Kidney tubule cell (primary cell): ENCODE measurements at places on chromosomes 4 and X.
A peak's percentile ranks its signal among the peaks of the same experiment; 100 is the strongest.

DNA sequence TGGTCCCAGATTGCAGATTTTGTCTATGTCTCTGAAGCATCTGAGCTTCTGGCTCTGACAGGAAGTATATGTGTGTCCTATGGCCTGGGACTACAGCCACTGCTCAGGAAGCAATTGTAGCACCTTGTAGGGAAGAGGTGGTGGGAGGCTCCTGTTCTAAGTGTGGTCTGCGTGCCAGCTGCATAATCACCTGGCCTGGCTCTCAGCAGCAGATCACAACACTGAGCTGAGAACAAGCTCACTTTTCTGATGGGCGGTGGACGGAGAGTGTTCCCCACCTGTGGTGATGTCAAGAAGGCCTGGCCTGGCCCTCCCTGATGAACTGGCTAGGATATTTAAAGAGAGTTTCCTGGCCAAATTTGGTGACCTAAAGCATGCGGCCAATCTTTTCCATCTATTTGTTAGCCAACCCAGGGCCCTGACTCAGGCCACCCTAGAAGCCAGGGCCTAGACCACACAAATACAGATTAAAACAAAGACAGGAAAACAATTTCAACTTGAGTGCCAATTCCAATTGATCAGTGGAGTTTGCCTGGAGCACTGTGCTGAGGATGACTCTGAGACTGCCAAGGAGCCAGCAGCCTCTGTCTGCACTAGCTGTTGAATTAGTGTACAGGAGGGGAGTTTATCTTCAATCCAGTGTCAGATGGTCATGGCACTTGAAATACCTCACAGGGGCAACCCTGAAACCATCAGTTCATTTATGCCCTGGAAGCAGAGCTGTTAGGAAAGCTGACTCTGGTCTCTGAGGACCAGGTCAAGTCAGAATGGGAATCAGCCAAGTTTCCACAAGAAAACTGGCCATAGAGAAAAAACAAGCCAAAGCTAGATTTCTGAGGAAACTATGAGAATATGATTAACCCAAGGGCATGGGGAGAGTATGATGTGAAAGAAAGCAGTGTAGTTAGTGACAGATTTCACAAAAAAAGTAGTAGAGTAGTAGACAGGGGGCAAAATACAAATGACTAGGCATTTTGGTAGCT is 47.4 kb downstream of the PRDM5 start:
- no peak for DNase-seq

GRCh38 chr4:188275686-188276085 is 136.4 kb downstream of the TRIML1 start:
- peak; percentile 66 for DNase-seq

- DNase-seq, result peak; percentile 30
Measured at GRCh38 chrX:115960440-115961084, 210.0 kb upstream of the AGTR2 start.

- no peak for DNase-seq
Measured at GRCh38 chr4:105657117-105657765, 51.2 kb downstream of the INTS12 start.

GRCh38 chr4:1511441-1512041 is 105.3 kb upstream of the NKX1-1 start:
- peak; percentile 67 for DNase-seq

DNA sequence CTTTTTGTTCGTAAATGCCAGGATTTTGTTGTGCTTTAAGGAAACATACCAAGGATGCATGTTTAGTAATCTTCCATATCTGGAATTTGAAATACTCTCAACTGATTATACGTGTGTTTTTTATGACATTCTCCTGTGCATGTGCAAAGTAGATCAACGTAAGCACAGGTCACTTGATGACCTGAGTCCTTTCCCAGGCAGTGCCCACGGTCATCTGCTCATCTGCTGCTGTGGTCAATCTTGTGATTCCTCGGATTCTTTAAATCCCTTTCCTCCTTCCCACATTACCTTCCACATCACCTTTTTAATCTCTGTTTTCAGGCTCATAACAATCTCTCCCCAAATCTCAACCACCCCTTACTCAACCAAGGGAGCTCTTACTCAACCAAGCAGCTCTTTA is 104.1 kb downstream of the RASL11B start:
- DNase-seq, result no peak

GRCh38 chr4:113513382-113513781 is 248.2 kb downstream of the CAMK2D start:
- no peak for DNase-seq

DNA sequence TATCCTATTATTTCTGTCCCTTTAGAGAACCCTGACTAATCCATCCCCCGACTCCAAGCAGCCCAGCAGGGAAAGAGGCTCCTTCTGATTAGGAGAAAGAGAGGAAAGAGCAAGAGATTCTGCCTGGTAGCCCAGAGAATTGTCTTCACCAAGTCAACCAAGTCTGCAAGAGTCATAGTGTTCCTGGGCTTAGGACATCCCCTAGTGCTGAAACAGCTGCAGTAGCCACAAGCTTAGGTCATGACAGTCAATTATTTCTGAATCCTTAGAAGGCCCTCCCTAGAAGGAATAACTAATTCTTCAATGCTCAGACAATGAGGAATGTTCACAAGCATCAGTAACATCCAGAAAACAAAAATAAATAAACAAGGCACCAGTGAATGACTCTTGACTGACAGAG is 480.3 kb upstream of the GRIA3 start:
- DNase-seq, result no peak

DNA sequence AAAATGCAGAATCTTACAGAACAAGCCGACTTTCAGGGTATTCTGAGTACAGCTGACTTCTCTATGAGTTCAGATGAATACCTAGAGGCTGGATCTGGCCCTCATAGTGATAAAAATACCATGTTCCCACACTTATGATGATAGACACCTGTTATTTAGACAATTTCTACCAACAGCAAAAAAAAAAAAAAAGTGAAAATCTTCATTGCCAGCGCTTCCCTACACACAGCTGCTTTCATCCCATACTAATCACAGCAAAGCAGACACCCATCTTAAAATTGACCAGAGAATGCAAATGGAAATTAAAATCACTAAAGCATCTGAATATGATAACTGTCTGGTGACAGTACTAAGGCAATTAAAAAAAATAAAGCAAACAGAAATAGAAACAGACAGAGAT is 132.1 kb upstream of the ADGRL3 start:
- DNase-seq, result no peak

DNA sequence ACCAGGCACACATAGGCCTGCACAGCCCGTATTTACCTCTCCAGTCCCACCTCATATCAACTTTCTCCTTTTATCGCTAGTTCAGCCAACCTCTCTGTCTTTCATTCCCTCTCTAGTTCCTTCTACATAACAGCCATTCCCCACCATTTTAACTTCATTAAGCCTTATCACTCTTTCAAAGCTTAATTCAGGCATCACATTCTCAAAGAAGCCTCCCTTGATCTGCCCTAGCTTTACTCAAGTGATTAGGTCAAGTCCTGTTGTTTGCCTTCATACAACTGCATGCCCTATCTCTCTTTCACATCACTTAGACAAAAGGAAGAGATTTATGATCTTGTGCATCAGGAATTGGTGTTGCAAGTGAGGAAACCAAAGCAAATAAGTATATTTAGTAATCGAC is 74.2 kb downstream of the ALPK1 start:
- DNase-seq, result no peak

GRCh38 chrX:70916754-70917153 is 8.2 kb upstream of the TEX11 start:
- no peak for DNase-seq

DNA sequence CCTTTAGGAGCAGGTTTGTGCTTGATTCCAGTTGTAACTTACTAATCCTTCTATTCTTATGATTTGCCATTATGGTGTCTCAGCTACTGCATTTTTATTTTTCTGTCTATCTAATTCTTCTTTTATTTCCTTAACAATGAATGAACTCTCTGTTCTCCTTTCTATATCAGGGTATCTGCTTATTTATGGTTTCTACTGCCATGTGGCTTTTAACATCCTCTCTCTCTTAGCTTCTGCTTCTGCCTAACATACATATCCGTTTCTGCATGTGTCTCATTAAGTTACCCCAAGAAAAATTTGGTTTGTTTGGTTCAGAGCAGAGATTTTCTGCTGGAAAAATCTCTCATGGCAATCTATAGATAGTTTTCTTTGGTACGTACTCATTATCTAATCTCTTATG is 614.4 kb downstream of the RPA4 start:
- DNase-seq, result no peak

DNA sequence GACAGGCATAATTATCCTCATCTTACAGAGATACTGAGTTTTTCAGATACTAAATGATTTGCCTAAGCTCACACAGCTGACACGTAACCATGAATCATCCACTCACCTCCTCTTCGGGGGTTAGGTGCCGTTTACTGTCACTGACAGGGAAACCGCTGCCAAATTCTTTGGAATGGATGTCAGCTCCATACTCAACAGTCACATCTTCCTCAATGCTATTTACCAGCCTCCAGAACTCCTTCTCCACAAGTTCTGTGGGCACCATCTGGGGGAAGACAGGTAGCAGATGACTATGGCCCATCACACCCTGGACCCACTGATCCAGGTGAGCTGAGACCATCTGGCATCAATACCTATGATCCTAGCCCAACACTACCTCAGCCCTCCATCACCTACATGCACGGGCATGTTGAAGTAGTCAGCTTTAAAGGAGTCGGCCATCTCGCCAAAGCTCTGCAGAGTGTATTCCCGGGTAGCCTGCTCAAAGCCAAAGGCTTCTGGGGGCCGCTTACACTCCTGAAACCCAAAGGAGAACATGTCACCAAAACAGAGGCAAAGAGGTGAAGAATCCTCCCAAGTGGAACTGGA is 13.5 kb downstream of the KDM5C start:
- peak; percentile 51 for DNase-seq

DNA sequence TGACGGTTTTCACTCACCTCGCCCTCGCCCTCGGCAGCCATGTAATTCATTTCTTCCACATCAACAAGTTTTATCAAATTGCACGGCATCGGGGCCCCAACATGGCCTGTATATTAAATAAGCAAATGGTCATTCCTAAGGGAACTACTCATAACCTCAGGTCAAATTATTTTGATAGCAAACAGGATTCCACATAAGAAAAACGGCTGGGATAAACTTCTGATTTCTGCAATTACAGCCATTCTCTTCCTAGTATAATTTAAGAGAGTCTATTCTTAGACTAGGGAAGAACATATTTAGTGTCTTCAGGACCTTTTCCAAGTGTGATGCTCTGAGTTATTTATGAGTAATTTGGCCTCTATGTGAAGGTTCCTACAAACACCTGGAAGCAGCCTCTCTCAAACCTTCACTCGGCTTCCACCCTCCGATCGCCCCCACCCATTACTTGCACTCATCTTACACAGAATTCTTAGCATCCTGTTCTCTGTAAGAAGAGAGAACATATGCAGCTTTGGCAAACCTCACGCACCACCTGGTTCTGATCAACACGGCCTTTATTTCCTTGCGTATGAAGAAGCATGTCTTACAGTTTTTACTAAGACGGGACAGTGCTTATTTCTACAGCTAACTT is 29.4 kb upstream of the CENPU start:
- no peak for DNase-seq

GRCh38 chr4:121792966-121793365 is 8.2 kb upstream of the EXOSC9 start:
- DNase-seq, result peak; percentile 70
